ENCODE measurements at places on chromosomes 3 and 15.
A peak's percentile ranks its signal among the peaks of the same experiment; 100 is the strongest.

GRCh38 chr15:57172925-57173324 is 203.4 kb upstream of the CGNL1 start:
- DNase-seq = no peak

DNA sequence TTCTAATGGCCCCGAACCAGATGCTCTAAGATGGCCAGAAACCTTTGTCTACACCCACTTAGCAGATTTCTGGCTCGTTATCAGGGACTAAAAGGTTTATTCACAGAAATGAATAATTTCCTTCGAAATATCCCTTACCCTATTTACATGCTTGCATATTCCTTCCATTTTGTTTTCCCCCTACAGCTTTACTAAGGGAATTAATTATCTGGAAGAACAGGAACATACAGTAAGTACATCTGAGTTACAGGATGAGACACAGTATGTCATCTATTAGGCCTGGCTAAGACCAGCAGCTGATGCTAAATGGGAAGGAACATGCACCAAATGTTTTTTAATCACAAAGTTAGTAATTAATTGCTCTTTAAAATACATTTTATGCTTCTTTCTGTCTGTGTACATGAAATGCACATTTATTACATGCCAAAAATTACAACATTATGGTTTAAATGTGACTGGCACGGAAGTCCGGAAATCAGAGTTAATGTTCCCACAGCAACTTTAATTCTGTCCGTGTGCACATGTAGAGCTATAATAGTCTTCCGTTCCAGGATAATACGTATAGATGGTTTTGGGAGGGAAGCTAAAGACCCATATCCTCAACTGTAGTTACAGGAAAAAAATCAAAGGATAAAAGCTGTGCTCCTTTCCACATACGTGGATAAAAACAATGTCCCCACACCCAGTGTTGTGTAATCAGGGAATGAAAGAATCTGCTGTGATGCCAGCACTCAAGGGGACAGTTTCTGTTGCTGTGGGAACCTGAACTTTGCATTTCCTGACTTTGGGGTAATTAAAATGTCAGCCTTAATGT is 82.0 kb downstream of the TIGIT start:
- no peak for DNase-seq

GRCh38 chr3:194690501-194691372 is 5.1 kb downstream of the FAM43A start:
- DNase-seq = peak; percentile 51

DNA sequence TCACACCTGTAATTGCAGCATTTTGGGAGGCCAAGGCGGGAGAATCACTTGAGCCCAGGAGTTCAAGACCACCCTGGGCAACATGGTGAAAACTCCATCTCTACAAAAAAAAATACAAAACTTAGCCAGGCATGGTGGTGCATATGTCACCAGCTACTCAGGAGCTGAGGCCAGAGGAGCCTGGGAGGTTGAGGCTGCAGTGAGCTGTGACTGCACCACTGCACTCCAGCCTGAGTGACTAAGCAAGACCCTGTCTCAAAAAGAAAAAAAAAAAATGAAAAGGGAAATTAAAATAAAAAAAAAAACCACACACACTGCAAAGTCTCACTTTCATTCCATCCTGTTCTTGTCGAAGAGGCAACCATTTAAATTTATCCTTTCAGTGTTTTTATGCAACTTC is 100.8 kb upstream of the PIAS1 start:
- DNase-seq = no peak

GRCh38 chr3:194559530-194559929 is 72.7 kb upstream of the ATP13A3 start:
- no peak for DNase-seq

DNA sequence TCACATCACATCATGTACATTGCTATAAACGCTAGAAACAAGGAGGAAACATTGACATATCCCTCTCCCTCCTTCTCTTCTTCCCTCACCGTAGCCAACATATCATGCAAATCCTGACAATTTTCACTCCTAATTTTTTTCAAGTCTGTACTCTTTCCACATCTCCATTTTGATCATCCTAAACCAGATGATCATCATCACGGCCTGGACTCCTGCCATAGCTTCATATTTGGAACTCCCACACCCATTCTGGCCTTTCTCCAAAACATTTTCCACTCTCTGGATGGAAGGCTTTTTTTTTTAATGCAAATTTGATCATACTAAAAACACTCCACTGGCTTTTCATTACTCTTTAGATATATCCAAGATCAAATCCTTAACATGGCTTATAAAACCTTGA is 248.0 kb upstream of the CNTN3 start:
- DNase-seq = peak; percentile 15

DNA sequence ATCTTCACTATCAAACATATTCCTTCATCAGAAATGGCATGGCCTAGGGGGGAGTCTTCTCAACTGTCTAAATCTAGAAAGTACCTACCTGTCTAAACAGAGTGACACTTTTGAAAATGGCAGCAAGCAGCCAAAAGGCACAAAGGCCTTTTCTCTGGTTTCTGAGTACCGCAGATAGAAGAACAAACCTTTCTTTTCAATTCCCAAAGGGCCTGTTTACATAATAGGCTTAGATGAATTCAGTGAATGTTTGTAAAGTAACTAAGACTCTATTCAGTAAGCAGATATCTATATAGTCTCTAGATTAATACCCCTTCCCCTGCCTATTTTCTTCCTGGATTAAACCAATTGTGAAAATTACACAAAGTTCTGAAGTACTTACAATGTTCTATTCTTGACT is 7.1 kb downstream of the MYEF2 start:
- peak; percentile 67 for DNase-seq

DNA sequence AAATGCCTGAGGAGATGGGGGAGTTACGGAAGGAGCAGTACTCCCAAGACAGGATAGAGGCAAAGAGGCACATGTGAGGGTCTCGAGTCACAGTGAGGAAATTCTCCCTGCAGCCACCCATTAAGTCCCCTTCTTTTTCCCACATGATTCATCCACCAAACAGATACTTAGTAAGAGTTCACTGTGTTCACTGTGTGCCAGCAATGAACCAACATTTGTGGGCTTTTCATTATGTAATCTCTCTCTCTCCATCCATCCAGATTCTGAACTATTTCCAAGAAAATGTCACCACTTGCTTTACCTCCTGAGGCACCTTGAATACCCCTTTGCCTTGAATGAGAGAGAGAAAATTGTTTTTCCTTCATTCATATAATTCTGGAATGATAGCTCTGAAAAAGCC is 24.6 kb upstream of the LRRFIP2 start:
- DNase-seq = no peak

DNA sequence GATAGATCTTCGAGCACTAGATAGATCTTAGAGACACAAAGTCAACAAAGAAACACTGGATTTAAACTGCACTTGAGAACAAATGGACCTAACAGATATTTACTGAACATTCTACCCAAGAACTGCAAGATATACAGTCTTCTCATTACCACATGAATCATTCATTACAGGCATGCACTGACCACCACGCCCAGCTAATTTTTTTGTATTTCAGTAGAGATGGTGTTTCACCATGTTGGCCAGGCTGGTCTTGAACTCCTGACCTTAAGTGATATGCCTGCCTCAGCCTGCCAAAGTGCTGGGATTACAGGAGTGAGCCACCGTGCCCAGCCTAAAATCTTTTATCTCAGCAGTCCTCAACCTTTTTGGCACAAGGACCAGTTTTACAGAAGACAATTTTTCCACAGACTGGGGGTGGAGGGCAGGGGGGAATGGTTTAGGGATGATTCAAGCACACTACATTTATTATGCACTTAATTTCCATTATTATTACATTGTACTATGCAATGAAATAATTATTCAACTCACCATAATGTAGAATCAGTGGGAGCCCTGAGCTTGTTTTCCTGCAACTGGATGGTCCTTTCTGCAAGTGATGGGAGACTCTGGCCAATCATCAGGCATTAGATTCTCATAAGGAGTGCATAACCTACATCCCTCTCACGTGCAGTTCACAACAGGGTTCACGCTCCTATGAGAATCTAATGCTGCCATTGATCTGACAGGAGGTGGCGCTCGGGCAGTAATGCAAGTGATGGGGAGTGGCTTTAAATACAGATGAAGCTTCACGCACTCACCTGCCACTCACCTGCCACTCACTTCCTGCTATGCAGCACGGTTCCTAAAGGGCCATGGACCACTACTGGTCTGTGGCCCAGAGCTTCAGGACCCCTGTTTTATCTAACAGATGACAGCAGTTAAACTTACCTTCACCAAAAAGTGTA is 21.7 kb downstream of the CSNK1G1 start:
- no peak for DNase-seq

DNA sequence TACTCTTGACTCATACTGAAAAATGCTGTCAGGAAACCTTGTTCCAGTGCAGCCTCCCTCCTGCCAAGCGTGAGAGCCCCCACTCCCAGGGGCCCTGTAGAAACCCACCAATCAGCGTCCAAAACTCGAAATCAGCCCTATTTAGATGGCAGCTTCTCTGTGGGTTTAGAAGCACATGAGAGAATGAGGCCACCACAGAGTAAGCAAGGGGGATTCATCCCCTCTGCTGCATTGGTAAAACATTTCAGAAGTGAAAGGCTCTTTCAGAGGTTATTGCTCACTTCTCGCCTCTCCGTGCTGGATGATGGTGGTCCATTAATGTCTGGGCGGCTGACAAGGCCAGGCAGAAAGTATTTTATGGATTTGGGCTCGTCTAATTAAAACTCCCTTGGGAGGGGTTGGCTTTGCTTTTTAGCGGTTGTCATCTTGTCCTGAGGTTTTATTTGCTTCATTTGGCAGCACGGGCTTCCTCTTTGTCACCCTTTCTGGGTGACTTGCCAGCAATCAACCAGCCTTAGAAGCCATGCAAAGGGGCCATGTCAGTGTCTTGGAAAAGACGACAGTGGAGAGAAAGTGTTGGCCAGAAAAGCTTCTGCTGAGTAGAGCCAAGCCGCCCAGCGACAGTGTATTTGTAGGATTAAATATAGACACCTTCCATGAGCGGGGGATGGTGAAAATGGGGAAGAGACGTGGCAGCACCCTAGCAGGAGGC is 145.5 kb downstream of the ATP10A start:
- no peak for DNase-seq

DNA sequence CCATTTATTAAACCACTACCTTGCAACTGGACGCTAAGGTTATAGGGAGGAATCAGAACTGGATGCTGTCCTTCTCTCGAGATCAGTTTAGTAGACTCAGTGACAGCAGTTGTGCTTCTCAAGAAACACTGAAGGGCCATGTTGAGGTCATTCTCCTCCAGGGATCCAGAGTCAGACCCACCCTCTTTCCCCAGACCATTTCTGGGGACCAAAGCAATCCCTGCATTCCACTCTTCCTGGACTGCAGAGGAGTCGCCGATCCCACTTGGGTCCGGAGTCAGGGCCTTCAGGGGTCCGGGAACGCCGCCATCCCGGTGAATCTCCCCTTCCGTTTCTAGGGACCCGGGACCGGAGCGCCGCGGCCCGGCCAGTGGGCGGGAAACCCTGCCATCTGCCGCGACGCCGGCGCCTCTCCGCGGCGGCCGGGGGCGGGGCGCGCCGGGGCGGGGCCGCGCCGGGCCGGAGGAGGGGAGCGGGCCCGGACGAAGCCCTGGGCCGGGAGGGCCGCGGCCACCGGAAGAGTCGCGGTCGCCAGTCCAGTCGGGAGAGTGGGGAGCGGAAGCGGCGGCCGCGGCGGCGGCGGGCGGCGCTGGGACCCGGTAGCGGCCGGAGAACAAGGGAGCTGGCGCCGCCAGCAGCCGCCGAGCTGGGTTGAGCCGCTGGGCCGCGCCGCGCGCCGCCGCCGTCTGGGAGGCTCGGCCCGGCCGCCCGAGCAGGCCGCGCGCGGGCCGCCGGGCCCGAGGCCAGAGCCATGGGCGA is at the start of gene DVL3:
DVL3 (plus strand) TSS at position 493 of the 759 bp plus-strand sequence; CDS start at position 752, 259 bp downstream.
- peak; percentile 73 for DNase-seq

DNA sequence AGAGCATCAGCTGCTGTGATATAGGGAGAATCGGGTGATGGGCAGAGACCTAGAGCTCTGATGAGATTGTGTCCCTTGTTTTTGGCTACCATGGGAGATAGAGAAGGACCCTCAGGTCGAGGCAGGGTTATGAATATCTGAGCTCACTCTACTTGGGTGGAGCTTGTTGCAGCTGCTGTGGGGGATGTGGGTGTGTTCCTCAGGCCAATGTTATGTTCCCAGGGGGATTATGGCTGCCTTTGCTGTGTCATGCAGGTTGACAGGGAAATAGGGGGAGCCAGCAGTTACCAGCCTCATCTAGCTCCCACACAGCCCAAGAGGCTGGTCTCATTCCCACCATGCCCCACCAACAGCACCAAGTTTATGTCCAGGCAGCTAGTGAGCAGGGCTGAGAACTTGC is 131.5 kb downstream of the TRIM42 start:
- DNase-seq = no peak

DNA sequence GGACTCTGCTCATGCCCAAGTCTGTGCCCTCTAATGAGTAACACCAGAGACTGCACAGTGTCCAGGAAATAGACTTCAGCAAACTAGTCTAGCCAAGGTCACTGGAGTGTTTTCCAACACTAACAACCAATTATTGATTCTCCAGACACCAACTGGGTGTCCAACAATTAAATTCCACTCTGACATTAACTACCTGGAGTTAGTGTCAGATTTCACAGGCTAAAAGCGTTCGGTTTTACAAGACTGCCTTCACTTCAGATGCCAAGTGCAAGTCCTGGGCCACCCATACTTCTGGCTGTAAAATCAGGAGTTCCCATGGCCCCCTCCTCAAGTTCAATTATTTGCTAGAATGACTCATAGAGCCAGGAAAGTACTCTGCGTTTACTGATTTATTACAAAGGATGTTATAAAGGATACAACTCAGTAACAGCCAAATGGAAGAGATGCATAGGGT is 20.8 kb upstream of the CFAP161 start:
- DNase-seq = peak; percentile 5

GRCh38 chr15:20358779-20359414 is 182.7 kb downstream of the GOLGA6L6 start:
- DNase-seq = no peak

GRCh38 chr15:34358367-34358766 is 8.6 kb downstream of the LPCAT4 start:
- DNase-seq = no peak

- DNase-seq = peak; percentile 2
These were observed 563 bp downstream of the ARL6IP5 start for GRCh38 chr3:69085168-69085832.

DNA sequence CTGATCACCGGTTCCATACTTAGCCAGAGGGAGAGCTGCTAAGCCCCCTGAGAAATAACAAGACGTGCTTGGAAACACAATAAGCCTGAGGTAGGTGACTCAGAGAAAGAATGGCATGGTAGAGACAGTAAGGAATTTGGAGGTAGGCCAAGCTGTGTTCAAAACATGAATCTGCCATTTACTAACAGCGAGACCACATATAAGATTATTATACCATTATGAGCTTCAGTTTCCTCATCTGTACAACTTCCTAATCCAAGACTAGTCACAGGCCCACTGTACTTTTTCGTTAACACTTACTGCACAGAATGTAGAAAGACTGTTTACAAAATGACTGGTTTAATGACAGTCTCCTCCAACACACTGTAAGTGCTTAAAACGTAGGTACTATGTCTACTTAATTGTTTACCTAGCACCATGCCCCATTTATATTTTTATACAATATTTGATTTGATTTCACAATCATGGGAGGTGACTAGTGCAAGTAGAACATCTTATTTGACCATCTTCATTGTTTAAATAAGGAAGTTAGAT is 25.7 kb downstream of the ATOSA start:
- DNase-seq = no peak

GRCh38 chr3:104411757-104412156 is 955.0 kb upstream of the ALCAM start:
- no peak for DNase-seq

- DNase-seq = no peak
These were observed 21.1 kb downstream of the ATRIP start for GRCh38 chr3:48467473-48468267.

GRCh38 chr3:58352626-58353025 is 19.9 kb downstream of the PXK start:
- no peak for DNase-seq
